Heart left ventricle (tissue), 16 donors: ENCODE measurements at places on chromosomes 2 and 18. TPM values are rescaled to one million over a fixed set of nuclear protein-coding genes. Genes with fewer than 3 reads are reported as not detected.

The TMEM178A gene
- 3.1 TPM for polyA plus RNA-seq

The C2orf72 gene
- 0.15 TPM for polyA plus RNA-seq

The PLEK gene
- 1.4 TPM for polyA plus RNA-seq

The SOWAHC gene
- 1.8 TPM for polyA plus RNA-seq

The ASB18 gene
- 6.7 TPM for polyA plus RNA-seq

The LHCGR gene
- 0.30 TPM for polyA plus RNA-seq

The E2F6 gene
- polyA plus RNA-seq, result 14.6 TPM

The TMEM17 gene
- 1.1 TPM for polyA plus RNA-seq
